ENCODE measurements at places on chromosomes 5 and 9. TPM values are rescaled to one million over a fixed set of nuclear protein-coding genes. Genes with fewer than 3 reads are reported as not detected.
A peak's percentile ranks its signal among the peaks of the same experiment; 100 is the strongest.

GRCh38 chr5:68381060-68381459 lies 165.5 kb downstream of the PIK3R1 start:
- DNase-seq: peak; percentile 43

- DNase-seq: no peak
These were observed 125.1 kb downstream of the SUSD1 start for GRCh38 chr9:112049811-112050516.

DNA sequence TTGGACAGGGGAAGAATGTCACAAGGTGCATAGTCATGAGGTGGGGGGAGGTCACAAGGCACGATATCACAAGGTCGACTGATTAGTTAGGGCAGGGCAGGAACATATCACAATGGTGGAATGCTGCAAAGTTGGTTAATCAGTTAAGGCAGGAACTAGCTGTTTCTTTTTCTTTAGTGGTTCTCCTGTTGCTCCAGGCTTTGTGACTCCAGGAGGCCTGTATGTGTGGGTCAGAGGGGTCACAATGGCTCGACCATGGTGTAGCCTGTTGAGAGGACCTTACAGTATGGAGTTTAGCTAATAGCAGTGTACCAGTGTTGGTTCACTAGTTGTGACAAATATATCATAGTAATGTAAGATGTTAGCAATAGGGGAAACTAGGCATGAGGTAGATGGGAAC lies 12.4 kb upstream of the FSD1L start:
- no peak for DNase-seq

DNA sequence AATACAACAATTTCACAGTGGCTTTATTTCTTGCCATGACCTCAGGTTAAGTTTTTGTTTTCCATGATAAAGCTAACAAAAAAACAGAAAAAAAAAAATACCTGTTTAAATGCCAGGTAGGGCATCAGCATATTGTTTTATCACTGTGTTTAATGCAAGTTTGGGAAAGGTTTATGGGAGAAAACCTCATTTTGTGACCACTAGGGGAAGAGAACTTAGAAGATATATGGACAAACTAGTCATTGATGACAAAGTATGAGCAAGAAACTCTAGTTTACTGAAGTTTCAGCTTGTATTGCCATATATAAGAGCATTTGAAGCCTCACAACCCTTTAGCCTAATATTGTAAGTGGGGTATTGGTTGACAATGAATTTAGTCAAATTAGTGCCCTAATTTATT lies 1431.4 kb upstream of the CDH18 start:
- DNase-seq: no peak

The TMOD1 gene
- total RNA-seq: 0.97 TPM

The PCDHGB3 gene
- 5.2 TPM for total RNA-seq

- no peak for DNase-seq
These were observed 26.6 kb upstream of the TLR4 start for GRCh38 chr9:117677572-117677971.

GRCh38 chr5:107871023-107871422 lies 200.3 kb upstream of the EFNA5 start:
- DNase-seq: no peak

- DNase-seq: no peak
These were observed 3.3 kb downstream of the SNX2 start for GRCh38 chr5:122778157-122778556.

The CDX1 gene
- total RNA-seq: under 0.01 TPM

DNA sequence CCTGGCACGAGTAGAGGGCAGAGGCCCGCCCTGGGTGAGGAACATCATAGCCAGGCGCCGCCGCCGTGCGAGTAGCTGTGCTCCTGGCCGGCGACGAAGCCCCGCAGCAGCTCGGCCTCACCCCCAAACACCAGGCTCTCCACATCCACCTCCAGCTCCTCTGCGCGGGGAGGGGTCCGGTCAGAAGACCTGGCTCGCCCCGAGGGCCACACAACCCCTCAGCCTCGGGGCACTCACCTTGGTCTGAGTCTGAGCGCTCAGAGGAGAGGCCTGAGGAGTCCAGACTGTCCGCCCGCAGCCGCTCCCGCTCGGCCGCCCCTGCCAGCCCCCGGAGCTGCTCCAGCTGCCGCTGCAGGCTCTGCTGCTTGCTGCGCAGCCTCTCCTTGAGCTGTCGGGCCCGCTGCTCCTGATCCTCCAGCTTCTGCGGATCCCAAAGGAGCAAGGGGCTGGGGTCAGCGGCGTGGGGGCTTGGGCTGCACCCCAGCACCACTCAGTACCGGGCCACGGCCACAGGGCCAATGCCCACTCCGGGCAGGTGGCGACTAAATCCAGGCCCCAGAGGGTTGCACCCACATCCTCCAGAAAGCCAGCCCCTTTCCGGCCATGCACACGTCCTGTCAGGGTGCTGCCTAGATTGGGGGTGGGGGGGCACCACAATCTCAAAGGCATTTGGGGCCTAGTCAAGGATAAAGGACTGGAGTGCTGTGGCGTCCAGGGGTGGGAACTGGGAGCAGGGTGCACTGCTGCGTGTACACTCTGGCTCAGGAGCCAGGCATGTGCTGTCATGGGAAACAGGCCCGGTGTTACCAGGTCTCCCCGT lies 3.9 kb downstream of the MXD3 start:
- no peak for DNase-seq

The PKD2L2 gene
- not detected for total RNA-seq

GRCh38 chr9:4062966-4063365 lies 236.9 kb downstream of the GLIS3 start:
- DNase-seq: no peak
